ENCODE measurements at places on chromosomes 7 and 10.
A peak's percentile ranks its signal among the peaks of the same experiment; 100 is the strongest.

DNA sequence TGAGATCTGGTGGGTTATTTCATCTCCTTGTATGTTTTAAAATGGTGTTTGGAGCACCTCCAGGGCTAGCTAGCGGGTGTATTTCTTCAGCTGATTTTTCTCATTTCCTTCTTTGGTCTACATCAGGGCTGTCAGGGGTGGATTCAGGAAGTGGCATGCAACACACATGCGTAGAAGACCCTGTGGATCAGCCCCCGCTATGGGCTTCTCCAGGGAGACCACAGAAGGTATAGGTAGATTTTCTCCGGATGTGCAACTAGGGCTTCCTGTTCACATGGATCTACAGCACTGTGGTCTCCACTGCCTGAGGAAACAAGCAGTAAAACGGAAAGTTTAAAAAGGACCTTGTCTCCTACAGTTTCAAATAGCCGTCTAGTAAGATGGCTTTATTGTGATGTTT lies 10.4 kb downstream of the NUB1 start:
- DNase-seq, result no peak

DNA sequence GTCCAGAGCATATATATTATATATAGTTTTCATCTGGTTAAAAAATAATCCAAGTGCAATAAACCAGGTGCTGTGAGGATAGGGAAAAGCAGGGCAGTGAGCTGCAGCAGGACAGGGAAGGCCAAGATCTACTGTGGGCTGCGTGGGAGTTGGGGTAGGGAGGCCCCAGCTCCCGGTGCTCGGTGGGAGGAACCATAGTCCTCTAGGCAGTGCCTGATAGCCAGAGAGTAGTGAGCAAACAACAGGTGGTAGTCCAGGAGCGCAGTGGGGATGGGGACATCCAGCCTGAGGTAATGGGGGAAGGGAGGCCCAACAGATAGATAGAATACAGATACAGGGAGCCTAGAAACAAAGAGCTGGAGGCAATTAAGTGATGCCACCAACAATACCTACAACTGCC lies 4.1 kb upstream of the BMPR1A start:
- DNase-seq, result no peak

DNA sequence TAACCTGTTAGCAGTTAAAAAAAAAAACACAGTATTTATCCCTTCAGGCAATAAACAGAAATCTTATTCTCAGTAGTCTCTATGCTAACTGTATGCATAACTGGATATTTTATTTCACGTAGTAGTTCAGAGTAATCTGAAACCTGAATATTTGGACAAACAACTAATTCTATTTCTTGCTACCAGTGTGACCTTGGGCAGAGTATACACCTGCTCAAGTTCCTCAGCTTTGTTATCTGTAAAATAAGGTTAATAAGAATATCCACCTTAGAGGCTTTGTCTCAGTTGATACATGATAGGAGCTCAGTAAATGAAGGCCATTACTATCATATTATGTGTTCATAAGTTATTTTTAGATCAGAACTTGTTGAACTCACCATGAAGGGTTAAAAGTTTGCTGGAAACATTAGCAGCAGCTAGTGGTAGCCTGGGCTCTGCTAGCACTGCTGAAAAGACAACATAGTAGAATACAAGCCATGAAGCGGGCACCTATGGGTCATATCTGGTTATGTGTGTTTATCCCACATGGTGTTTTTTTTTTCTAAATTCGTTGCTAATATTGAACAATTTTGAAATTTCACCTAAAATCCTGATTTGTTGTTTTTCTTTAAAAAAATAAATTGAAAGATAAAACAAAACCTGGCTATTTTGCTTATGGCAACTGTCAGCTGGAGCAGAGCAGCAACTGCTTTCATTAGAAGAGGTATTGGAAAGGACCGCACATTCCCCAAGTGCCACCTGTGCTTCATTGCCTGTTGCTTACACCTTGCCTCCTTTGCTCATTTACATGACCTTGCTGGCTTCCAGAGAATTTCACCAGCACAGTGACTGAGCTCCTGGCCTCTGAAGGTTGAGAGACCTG lies 303.0 kb downstream of the PRKG1 start:
- no peak for DNase-seq

GRCh38 chr7:156031679-156032478 lies 219.6 kb upstream of the SHH start:
- DNase-seq, result no peak

DNA sequence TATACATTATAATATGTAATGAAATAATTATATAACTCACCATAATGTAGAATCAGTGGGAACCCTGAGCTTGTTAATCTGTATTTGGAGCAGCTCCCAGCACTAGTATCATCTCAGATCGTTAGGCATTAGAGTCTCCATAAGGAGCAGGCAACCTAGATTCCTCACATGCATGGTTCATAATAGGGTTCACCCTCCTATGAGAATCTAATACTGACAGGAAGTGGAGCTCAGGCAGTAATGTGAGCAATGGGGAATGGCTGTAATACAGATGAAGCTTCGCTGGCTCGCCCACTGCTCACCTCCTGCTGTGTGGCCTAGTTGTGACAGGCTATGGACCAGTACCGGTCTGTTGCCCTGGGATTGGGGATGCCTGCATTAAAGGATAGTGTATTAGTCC lies 49.5 kb downstream of the RSBN1L start:
- DNase-seq, result no peak

DNA sequence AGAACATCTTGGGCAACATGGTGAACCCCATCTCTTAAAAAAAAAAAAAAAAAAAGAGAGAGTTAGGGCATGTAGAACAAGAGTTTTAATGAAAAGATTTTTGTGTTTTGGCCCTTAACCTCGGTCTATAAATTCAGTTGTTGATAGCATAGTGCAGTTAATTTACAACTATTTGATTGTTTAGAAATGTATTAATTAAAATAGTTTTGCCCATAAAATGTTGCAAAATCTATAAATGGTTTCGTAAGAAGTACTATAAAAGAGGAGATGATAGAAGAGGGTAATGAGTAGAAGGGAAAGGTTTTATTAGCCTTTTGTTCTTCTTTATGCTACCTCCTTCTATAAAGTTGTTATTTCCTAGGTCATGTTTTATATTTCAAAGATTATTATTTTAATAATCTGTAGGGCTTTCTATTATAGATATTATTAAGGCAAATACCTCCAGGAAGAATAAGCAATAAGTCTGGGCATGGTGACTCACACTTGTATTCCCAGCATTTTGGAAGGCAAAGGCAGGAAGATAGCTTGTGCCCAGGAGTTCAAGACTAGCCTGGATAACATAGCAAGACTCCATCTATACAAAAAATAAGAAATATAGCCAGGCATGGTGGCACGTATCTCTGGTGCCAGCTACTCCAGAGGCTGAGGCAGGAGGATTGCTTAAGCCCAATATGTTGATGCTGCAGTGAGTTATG lies 73.3 kb downstream of the MCU start:
- DNase-seq, result no peak

DNA sequence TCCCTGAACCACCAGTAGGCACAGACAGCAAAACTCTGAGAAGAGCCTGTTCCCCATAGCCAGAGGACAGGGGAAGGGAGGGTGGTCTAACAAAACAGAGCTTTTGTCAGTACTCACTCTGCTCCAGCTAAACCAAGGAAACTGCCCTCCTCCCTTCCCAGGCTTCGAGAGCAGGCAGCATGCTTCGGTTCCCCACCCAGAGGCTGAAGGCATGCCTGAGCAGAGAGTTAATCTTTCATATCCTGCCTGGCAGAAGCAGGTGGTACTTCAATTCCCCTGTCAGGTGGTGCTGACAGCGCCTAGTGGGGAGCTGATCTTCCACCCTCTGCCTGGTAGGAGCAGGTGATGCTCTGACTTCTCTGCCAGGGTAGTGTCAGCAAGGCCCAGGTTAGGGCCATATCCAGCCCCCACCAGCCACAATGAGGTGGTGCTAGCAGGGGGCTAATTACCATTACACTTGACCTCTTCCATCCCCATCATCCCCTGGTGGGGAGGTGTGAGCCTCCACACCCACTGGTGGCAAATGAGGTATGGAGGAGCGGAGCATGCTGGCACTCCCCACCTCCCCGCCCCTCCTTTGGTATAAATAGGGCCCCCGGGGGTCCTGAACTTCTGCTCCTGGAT lies 35.1 kb downstream of the SDK1 start:
- no peak for DNase-seq

GRCh38 chr10:128708182-128708581 lies 582.0 kb upstream of the MKI67 start:
- no peak for DNase-seq

- DNase-seq, result no peak
Observed at GRCh38 chr7:64485623-64486022, 77.2 kb downstream of the ZNF680 start.

DNA sequence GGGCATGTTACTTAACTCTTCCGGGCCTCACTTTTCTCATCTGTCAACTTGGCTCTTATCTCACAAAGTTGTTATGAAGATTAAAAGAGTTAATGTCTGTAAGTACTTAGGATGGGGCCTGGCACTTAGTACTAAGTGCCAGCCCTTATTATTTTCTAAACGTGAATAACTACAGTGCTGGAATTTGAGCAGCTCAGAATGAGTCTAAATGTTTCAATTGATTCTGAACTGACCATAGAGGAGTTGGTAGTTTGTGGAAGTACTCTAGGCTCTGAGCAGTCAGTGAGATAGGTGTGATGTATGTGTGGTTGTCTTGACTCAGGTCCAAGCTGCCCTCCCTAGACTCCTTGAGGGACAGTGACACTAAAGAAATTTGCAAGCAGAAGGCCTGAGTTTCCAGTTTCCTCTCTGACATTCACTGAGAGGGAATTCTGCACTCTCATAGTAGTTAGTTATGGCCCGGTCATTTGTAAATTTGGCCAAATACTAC lies 18.5 kb upstream of the JAZF1 start:
- DNase-seq, result no peak

DNA sequence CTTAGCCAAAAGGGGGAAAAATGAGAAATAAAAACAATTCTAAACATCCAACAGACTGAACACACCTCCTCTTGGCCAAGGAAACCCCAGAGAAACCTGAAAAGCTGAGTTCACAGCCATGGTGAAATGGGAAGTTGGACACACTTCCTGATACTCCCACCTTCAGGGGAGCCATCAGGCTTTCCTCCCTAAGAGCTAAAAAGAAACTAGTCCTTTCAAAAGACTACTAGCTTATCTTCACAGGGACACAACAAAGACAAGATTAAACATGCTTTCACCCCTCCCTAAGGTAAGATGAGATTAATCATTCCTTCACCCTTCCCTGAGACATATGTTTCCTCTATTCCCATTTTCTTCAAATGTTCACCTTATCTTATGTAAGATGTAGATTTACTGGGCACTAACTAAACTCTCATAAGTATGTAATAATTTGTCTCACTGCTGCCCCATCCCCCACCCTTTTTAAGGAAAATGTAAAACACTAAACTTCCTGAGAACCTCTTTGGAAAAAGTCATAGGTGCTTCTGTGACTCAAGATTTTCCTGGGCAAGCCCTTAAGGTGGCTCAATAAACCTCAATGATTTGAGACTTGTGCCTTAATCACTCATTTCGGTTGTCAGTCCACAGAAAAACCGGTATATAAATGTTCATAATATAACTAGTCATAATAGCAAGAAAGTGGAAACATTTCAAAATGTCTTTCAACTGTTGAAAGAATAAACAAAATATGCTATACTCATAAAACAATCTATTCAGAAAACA lies 40.5 kb downstream of the HTR7 start:
- DNase-seq, result peak; percentile 23

- DNase-seq, result no peak
Observed at GRCh38 chr10:91700273-91700672, 67.4 kb upstream of the PPP1R3C start.

- DNase-seq, result no peak
Observed at GRCh38 chr7:141053626-141054025, 20.2 kb upstream of the TMEM178B start.

- DNase-seq, result no peak
Observed at GRCh38 chr10:92868036-92868435, 19.7 kb downstream of the EXOC6 start.

DNA sequence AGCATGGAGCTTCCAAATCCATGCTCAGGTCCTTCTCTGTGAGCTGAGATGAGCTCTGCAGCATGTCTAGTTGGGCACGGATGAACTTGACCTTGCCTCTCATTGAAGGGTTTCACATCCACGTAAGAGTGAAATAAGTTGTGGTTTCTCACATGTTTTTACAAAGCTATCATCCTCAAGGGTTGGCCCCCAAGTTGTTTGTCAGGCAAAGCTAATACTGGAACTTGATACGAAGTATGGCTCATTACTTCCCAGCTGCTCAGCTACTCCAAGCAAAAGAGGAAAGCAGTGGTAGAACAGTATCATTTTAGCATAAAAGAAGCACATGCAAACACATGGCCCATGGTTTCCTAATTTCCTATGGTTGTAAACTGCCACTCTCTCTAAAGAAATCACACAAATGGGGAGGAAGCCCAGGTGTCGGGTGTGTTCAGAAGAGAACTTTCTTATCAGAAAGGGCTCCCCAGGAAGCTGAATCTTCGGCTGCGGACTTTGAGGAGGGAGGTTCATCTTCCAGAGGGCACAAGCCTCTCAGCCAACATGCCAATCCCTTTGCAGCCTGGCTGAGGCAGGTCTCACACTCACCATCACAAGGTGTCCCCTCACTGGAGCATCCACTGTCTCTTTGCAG lies 45.3 kb downstream of the PDLIM1 start:
- no peak for DNase-seq

DNA sequence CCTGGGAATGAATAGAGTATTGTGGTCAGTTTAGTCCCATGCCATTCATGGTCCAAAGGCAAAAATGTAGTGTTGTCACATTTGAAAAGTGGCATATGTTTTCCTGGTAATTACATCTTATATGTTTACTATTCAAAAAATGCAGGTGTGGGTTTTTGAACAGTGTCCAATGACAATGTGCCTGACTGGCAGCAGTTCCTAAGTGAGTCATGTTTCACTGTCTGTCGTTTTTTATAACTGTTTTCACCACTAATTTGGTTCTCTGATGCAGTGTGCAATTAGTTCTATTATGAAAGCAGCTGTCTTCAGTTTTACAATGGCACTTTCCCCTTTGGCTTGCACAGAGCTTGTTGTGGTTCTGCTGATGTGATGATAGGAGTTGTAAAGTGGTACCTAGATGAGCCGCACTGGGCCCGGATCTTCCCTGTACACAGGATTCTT lies 162.3 kb downstream of the SEM1 start:
- DNase-seq, result no peak

GRCh38 chr7:52959336-52959735 lies 76.1 kb upstream of the POM121L12 start:
- no peak for DNase-seq

DNA sequence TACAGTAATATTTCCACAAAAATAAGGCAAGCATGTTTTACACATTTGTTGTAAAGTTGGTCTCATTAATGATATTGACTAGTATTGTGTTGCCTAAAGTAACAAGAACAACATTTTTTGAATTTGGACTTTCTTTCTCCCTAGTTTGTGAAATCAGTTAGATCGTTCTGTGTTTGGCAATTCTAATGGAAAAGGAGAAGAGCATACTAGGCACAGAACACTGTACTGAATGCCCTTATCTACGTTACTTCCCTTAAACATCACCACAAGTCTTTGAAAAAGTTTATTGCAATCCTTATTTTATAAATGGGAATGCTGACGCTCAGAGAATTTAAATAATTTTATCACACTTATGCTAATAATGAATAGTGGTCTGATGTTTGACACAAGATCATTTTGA lies 372.2 kb downstream of the EXOC4 start:
- no peak for DNase-seq

GRCh38 chr7:134900166-134900982 lies 85.9 kb upstream of the AGBL3 start:
- DNase-seq, result no peak

GRCh38 chr7:66576646-66577045 lies 52.0 kb upstream of the KCTD7 start:
- DNase-seq, result no peak

- no peak for DNase-seq
Observed at GRCh38 chr10:14330388-14331061, at the start of gene FRMD4A. Gene FRMD4A (minus strand): TSS chr10:14330924.
